C1 segment of cervical spinal cord (tissue), 14 donors: ENCODE measurements at places on chromosomes 5 and 9.

DNA sequence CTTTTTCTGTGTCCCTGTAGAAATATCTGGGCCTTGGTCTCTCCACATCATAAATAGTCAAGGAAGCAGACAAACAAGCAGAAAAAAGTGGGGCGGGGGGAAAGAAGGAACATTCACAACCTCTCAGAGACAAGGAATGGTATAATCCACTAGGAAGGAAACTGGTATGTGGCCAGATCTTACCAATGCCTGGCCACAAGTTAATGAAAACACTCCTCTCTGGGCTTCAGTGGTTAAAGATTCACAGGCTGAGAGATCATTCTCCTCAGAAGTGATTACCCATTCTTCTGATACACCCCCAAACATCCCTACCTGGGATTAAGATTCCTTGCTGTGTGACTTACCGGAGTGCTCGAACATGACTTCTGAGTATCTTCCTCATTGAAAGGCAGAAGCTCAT, 290.6 kb downstream of the MARCHF11 start:
- DNase-seq, result no peak

GRCh38 chr9:113844466-113844865, 31.6 kb upstream of the ZNF618 start:
- no peak for DNase-seq

- DNase-seq, result no peak
Observed at GRCh38 chr5:153425914-153426313, 64.6 kb upstream of the GRIA1 start.

GRCh38 chr5:37557734-37558293, 178.7 kb downstream of the WDR70 start:
- no peak for DNase-seq

GRCh38 chr9:87873607-87874303, 8.9 kb upstream of the SPATA31E1 start:
- no peak for DNase-seq

GRCh38 chr9:131603199-131603598, 57.9 kb downstream of the PRRT1B start:
- DNase-seq, result no peak

GRCh38 chr9:121562301-121562700, 62.7 kb upstream of the GGTA1 start:
- no peak for DNase-seq

GRCh38 chr5:96788112-96788749, 19.5 kb downstream of the ERAP1 start:
- DNase-seq, result no peak

DNA sequence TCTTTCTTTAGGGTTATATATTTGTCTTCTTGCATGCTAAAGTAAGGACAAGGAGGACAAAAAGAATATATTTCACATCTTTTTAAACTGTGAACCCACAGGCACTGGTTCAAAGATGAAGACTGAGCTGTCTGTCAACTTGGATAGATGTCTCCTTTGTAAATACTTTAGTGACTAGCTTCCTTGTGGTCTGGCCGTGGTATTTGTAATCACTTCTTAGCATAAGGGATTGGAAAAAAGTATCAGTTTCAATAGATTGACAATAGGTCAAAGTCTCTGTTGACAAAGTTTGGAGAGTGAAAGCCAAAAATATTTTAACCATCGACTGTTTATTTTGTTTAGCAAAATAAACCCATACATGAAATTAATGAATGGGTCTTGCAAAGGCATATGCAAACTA, 91.4 kb downstream of the TMEM167A start:
- no peak for DNase-seq

DNA sequence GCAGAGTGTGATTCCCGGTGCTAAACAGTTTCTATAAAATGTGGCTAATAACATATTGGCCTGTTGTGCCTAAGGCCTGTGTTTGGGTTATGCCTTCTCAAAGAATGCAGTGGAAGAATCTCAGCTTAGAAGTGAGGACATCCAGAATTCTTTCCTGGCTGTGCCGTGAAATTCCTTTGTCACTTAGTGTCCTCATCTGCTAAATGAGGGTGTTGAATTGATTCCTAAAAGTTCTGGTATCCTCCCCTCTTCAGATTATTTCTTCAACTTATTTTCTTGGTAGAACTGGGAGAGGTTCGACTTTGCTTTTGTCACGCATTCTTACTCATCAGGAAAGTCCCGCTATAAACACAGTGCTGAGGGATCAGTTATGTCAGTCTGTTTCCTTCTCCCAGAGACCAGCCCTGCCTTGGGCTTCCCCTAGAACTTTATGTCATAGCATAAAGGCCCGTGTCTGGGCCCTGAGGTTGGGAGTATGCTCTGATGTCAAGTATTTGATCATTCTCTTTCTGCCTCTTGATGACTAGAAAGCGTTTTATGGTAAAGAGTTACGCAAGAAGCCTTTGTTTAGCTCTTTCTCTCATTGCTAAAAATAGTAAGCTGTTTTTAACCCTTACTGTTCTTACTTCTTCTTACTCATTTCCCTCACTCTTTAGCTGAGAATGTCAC, 29.5 kb downstream of the MTAP start:
- DNase-seq, result no peak

- DNase-seq, result no peak
Observed at GRCh38 chr5:115961381-115962238, 665 bp upstream of the LVRN start.

DNA sequence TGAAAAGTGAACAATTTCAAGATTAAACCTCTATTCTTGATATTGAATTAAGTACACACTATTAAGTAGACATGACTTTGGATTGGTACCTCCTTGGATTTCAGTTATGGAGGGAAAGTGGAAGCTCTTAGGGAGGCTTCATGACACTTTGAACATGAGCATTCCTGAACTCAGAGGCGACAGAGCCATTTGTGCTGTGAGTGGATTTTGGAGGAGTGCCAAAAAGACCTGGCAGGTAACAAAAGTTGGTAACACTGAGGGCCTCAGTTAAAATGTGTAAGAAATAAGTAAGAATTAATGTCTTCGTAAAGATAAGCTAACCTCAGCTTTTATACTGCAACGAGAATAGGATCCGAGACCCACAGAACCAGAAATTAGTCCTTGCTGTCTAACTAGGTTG, 356.7 kb downstream of the ARRDC3 start:
- no peak for DNase-seq

GRCh38 chr9:83508067-83508466, 30.1 kb downstream of the FRMD3 start:
- no peak for DNase-seq

GRCh38 chr5:51278539-51278938, 104.7 kb upstream of the ISL1 start:
- DNase-seq, result no peak

DNA sequence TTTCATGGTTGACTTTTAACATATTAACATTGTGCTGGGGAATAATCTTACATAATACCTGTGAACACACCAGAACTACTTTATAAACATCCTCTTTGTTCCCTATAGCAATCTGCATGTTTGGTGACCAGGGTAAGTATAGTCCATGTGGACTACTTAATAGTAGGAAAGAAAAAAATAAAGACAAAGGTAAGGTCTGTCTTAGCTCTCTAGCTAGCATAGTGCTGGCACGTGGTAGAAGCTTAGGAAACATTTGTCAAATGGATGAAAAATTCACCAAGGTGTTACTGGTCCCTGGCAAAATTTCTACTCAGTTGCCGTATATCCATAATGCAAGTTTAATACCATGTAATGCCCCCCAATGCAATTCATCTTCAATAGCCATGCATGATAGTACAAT, 78.6 kb upstream of the ABCA1 start:
- DNase-seq, result no peak

DNA sequence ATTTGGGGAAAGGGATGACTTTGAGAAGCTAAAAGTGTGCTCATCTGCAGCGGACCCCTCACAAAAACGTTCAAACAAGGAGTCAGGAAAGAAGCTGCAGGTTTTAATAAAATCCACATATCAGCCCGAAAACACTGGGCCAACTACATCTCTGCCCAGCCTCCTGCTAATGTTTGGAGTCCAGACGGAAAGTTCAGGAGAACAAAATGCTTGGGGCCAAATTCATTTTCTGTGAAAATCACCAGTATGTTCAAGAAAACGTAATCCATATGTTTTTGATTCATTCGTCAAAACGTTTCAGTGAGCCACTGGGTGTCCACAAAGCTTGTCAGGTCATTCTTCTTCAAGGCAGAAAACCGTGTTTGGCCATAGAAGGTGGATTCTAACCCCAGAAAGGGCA, 87.5 kb upstream of the GAS1 start:
- no peak for DNase-seq

- peak; percentile 12 for DNase-seq
Observed at GRCh38 chr5:60208716-60209115, 315.2 kb upstream of the PDE4D start.

- no peak for DNase-seq
Observed at GRCh38 chr5:60891667-60892066, 47.6 kb upstream of the ELOVL7 start.

- no peak for DNase-seq
Observed at GRCh38 chr9:27344776-27345175, 47.8 kb upstream of the EQTN start.

- DNase-seq, result no peak
Observed at GRCh38 chr5:171445644-171446516, 26.4 kb downstream of the FGF18 start.

GRCh38 chr5:13248253-13248652, 696.2 kb downstream of the DNAH5 start:
- DNase-seq, result no peak

GRCh38 chr5:179222246-179223017, 122.8 kb downstream of the ADAMTS2 start:
- DNase-seq, result no peak

- DNase-seq, result no peak
Observed at GRCh38 chr5:177427919-177428573, 1.6 kb downstream of the GRK6 start.

DNA sequence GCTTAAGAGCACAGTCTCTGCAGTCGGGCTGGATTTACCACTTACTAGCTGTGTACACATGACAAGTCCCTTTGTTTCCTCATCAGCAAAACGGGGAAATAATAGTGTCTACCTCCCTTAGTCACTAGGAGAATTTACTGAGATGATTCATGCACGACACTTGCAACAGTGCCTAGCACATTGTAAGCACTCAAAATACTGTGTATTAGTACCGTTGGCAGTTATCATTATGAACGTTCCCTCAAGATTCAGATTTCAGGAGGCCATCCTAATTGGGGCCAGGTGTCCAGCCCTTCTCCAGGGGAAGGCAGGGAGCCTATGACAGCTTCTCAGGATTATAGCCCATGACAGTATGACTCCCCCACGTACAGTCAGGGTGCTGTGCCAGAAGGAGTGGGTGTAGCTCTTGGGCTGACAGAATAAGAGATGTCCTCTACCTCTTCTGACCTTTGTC, 164.3 kb downstream of the DOCK2 start:
- DNase-seq, result no peak

- no peak for DNase-seq
Observed at GRCh38 chr9:115775659-115776058, 377.9 kb upstream of the PAPPA start.

- no peak for DNase-seq
Observed at GRCh38 chr5:72441094-72441723, 66.0 kb downstream of the ZNF366 start.

DNA sequence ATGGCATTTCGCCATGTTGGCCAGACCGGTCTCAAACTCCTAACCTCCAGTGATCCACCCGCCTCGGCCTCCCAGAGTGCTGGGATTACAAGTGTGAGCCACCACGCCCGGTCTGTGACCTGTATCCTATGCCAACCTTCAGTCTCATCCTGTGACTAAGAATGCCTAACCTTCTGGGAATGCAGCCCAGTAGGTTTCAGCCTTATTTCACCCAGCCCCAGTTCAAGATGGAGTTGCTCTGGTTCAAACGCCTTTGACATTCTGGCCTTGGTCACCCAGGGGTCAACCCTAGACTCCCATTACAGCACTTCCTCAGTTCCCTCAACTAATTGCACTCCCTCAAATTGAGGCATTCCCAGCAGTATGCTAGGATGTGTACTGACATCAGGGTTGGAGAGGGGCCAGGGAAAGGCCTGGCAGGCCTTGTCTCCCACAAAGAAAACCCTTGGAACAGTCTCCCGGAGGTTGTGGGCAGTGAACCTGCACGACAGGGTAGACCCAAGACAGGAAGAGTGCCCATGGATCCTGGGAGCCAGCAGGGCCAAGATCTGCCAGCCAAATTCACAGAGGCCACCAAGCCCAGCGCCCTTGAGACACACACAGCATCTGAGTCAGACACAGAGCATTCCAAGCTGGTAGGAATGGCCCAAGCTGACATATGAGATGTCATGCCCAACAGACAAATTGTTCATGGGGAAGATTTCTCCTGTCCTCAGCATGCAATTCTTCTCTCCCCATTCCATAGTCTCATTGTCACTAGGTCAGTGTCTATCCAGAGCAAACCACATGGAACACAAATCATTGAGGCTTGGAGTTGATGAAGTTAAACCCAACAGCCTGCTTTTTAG, 24.9 kb upstream of the SMU1 start:
- no peak for DNase-seq

DNA sequence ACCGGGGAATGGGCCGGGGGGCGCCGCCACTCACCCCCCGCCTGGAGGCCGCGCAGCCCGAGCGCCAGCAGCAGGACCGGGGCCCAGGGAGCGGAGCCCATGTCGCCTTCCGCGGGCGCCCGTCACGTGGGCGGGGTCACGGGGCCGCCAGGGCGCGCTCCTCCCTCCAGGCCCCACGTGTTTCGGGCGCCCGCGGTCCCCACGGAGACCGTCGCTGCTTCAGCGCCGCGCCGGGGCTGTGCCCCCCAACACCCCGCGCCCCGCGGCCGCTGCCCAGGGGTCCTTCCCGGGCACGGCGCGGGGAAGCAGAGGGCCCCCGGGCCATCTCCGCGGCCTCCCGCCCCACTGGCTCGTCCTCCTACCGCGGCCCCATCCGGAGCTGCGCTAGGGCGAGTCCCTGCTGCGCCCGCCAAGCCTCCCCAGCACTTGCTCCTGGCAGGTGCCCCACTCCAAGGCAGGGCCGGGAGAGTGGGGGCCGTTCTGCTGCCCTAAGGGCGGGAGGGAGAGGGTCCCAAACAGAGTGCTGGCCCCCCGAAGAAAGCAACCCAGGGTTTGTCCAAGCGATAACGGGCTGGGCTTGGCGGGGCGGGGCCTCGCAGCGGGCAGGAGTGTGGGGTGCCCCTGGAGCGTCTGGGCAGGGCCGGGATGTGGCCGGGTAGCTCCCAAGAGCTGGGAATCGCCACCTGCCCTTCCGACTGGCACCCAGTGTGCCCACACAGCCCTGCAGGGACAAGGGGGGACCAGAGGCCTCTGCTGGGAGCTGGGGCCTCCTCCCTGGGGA, at the start of gene DPP7:
Gene DPP7, minus strand, starts transcription at position 121 of the 781 bp plus-strand sequence. Its CDS starts 20 bp downstream, at position 101.
- DNase-seq, result peak; percentile 81

DNA sequence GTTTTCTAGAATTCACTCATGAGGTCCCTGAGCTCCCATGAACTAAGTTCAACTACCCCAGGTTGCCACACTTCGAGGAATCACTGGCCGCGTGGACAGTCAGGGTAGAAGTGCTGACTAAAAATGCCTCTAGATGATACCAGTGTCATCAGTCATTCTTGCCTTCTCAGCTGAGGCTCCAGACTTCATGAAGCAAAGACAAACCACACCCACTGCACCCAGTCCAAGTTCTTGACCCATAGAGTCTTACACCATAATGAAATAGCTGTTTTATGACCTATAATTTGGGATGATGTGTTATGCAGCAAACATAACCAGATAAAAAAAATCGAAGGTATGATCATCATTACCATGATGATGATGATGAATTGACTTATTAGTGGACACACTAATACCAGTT, 632.9 kb upstream of the TLE4 start:
- DNase-seq, result no peak

GRCh38 chr5:1008451-1009358, at the start of gene NKD2:
NKD2 (plus strand) TSS chr5:1008802; CDS start chr5:1009058, 256 bp downstream.
- no peak for DNase-seq
